GOT3 (cell line): ENCODE measurements at places on chromosomes 2 and 18.

- DNase-seq: no peak
Observed at GRCh38 chr2:130744287-130745117, 10.8 kb upstream of the AMER3 start.

- DNase-seq: no peak
Observed at GRCh38 chr2:170381678-170382077, 203.7 kb downstream of the MYO3B start.

DNA sequence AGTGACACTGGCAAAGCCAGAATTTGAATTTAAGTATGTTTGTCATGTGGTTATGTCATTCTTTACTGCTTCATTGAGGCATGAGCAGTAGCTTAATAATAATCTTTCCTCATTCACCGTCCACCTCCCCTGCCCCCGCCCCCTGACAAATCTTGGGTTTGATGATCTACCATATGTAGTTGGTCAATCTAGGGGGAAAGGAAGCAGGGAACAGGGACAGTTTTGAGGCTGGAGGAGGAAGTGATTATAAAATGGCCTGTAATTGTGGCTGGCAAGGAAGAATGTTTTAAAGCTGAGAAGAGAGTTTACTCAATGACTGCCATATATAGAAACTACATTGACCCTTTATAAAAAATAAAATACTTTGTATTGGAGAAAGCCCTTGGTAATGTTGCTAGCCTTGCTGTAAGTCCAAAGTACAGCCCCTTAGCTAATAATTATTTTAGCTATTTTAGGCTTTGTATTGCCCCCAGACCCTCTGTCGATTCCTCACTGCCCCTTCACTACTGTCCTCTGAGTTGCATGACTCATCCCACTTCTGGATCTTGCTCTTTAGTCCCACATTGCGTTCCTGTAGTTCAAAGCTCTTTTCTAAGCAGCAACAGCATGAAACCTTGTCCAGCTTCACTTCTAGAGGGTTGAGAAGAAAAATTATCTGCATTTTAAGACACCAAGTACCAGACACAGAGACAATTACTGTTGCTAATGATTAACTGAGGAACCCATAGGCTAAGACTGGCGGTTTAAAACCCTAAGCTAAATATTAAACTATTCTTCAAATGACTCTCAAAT is 38.4 kb downstream of the PELI1 start:
- no peak for DNase-seq

DNA sequence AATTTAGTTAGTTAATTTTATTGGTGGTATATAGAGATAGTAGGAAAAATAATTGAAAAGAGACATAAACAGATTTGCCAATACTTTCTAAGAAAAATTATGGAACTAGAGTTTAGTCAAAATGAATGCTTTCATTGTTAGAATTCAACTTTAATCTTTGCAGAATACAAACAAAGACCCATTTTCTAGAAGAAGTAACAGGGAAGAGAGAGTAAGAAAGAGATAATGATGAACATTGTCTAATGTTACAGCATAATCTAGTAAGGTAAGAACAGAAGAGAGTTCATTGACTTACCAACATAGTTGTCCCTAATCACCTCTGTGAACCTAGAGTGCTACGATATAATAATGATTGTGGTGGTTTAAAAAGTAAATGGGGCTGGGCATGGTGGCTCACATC is 23.7 kb downstream of the SCN1A start:
- no peak for DNase-seq

- DNase-seq: no peak
Observed at GRCh38 chr2:70561893-70562292, 8.3 kb upstream of the TGFA start.
